ENCODE measurements at places on chromosomes 5 and 9. TPM values are rescaled to one million over a fixed set of nuclear protein-coding genes. Genes with fewer than 3 reads are reported as not detected.

The EIF4E1B gene
- total RNA-seq: not detected

The SPINK7 gene
- not detected for total RNA-seq

The GTF2H2 gene
- total RNA-seq: 34.5 TPM

The SLC36A2 gene
- total RNA-seq: not detected

The GADD45G gene
- 5.0 TPM for total RNA-seq

The LCN9 gene
- total RNA-seq: not detected

The AKNA gene
- 166 TPM for total RNA-seq

The SLC36A3 gene
- not detected for total RNA-seq

The SNX18 gene
- total RNA-seq: 6.8 TPM

The PCDHA9 gene
- total RNA-seq: not detected

The IFNB1 gene
- total RNA-seq: 0.87 TPM

The PCDHGB7 gene
- not detected for total RNA-seq

The AP3B1 gene
- 33.0 TPM for total RNA-seq

The COX7C gene
- 738 TPM for total RNA-seq

The SLC1A1 gene
- total RNA-seq: 0.29 TPM

The IGIP gene
- 1.3 TPM for total RNA-seq

The PCDHB2 gene
- total RNA-seq: not detected

The SLC6A7 gene
- not detected for total RNA-seq

The GFPT2 gene
- not detected for total RNA-seq

The IFNA2 gene
- not detected for total RNA-seq

The IFNA21 gene
- total RNA-seq: not detected

The PTPDC1 gene
- total RNA-seq: 4.9 TPM

The BNC2 gene
- total RNA-seq: not detected

The HTR4 gene
- not detected for total RNA-seq

The MLLT3 gene
- 60.8 TPM for total RNA-seq

The INSL4 gene
- not detected for total RNA-seq

The TRIM36 gene
- 0.72 TPM for total RNA-seq

The NUTM2F gene
- total RNA-seq: not detected

The PCDHA3 gene
- total RNA-seq: not detected

The TSPAN17 gene
- total RNA-seq: 26.3 TPM

The ANKDD1B gene
- total RNA-seq: not detected

The PCDHGA12 gene
- not detected for total RNA-seq

The HAVCR2 gene
- 34.6 TPM for total RNA-seq

The HMCN2 gene
- total RNA-seq: not detected

The IL9 gene
- not detected for total RNA-seq

The ARL14EPL gene
- not detected for total RNA-seq

The NACC2 gene
- 6.0 TPM for total RNA-seq

The TXNDC8 gene
- total RNA-seq: not detected

The SLC25A2 gene
- total RNA-seq: not detected

The C1QTNF3 gene
- total RNA-seq: 1.3 TPM

The RPP25L gene
- 37.9 TPM for total RNA-seq

The C5orf34 gene
- 10.5 TPM for total RNA-seq

The POU5F2 gene
- total RNA-seq: 0.51 TPM

The C5orf63 gene
- total RNA-seq: 9.5 TPM

The B4GALT7 gene
- total RNA-seq: 21.9 TPM

The ITK gene
- 229 TPM for total RNA-seq

The PCDH12 gene
- total RNA-seq: 0.61 TPM

The IFNA13 gene
- not detected for total RNA-seq

The SPATA31E1 gene
- not detected for total RNA-seq

The RGS7BP gene
- not detected for total RNA-seq

Data from activated CD8-positive, alpha-beta T cell treated with anti-CD3 and anti-CD28 coated beads for 36 hours (primary cell).